CD4-positive, alpha-beta T cell treated with Interleukin-15 for 4 hours (primary cell): ENCODE measurements at places on chromosomes 12 and 14.

DNA sequence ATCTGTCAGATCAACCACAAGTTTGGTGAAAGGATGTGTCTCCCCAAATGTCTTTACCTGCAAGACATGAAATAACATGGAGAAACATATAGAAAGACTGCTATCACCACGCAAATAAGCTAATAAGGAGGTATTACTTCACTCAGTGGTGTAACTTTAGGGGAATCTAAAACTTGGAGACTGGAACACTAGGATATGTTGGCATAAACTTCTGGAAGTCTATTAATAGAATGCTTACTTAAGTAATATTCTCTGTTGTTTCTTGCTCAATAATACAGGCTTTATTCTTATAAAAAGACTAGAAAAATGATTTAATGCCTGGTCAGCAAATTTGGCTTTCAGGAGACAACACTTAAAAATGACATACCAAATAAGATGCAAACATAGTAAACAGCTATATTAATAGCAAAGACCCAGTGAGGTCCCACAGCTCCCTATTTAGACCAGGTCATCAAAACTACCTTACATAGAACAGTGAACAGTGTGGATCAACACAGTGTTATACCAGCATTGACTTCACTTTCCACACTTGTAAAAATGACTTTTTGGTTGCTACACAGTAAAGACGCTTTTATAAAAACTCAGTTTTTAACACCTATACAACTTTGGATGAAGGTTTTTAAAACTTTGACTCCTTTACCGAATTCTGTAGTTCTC lies 18.9 kb upstream of the HAL start:
- no peak for DNase-seq

DNA sequence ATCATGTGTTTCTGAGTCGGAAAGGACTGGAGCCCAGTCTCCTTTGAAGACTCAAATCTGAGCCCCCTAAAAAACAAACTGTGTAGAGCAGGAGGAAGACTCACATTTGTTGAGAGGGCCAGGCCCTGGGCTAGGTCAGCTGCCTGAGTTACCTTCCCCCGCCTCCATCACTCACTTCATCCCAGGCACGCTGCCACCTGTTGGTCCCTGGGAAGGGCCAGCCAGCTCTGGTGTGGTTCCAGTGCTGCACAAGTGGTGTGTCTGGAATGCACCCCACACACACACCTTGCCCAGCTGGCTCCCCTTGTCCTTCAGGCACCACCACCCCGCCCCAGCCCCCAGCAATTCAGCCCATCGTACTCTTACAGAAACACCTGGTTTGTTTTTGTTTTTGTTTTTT lies 9.0 kb downstream of the MVK start:
- no peak for DNase-seq

GRCh38 chr14:73802431-73803188 lies 49.0 kb upstream of the PTGR2 start:
- no peak for DNase-seq

DNA sequence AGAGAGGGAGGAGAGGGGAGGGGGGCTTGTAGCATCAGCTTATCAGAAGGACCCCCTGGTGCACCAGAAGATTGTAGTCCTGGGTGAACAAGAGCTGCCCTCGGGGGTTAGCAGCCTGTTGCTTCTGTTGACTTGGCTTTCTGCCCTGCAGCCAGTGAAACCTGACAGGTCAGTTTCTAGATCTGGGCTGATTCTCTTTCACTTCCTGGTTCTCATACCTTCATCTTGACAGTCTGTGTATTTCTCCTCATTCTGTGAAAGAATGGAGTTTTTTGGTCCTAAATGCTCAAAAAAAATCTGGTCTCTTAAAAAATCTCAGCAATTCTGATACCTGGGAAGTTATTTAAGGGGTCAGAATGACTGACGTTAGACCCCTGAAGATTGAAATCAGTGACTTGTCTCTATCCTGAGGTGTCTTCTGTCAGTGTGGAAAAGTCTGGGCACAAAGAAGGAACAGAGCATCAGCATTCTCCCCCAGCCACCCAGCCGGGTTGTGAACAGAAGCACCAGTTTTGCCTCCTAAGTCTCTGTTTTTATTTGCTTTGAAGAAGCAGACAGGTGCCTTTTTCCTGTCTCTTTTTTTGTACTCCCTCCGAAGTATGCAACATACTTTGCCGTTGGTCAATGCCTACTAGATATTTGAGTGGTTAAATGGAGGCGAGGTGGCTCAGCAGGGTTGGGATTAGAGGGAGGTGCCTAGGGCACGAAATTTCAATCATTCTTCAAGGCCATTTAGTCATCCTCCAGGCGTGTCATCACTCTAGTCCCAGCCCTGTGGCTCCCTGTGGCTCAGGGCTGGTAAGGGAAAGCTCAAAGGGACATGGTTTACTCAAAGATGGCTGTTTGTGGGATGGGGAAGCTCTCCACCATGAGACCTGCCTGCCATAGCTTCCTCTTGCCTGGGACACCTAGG lies 24.0 kb downstream of the TTC9 start:
- no peak for DNase-seq

- no peak for DNase-seq
Measured at GRCh38 chr14:33740531-33740930, 210.3 kb downstream of the EGLN3 start.
